ENCODE measurements at places on chromosomes 5 and 9.

DNA sequence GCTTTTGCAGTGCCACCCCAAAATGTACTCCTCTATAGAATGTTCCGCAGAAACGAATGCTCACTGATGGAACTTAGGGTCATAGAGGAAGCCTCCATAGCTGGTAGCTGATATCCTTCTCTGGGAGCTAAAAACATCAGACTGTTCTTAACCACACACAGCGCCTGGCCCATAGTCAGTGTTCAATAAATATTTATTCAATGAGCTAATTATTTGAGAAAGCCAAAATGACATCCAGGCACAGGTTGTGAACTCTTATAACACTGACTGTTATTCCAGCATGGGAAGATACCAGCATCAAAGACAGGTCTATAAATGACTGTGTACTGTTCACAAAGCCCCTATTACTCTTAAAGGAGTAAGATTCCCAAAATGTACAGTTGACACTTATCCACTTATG, 12.9 kb downstream of the GDF9 start:
- DNase-seq: no peak

GRCh38 chr5:43389679-43390329, 22.4 kb downstream of the CCL28 start:
- DNase-seq: peak; percentile 59

DNA sequence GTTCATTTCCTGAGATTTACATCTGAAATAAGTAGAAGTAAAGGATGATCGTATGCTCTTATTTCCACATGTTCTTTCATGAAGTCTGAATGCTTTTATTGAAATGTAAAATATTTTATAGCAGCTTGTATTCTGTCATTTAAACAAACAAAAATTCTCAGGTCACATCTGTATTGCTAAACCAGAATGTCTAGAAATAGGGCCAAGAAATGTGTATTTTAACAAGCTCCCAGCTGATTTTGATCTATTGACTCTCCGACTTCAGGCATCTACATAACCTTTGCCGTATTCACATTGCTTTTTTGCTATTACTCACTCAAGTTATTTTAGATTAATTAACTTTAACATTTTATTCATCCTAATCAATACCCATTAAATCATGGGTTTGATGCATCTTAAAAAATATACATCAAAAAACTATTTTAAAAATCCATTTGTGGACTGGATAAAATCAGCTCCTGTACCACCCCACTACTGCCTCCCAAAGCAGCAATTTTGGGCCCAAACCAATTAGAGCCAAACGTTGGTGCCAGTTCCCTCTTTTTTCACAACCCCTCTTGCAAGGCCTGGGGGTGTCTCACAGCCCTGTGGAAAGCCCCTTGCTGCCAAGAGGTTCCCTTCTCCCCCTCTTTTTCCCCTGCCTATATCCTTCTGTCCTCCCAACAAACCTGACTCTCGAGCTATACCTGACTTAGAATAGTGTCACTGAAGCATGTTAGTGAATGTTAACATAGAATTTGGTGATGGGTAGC, 34.5 kb downstream of the HAVCR1 start:
- DNase-seq: no peak

DNA sequence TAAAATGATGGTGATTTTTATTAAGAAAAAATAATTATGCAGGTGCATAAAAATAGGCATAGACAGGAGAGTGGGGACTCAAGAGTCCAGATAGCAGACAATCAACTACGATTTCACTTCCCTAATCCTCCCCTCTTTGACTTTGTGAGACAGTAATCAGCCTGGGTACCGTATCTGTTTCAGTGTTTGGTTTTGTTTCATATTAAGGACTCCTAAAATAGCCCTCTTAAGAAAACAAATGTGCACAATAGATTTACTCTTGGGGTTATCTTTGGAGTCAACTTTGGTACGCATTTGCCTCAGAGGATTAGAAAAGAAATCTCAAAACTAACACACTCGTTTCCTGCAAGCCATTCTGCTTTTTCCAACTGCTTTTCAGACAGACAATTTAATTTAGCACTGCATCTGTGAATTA, 96.3 kb downstream of the ZNF608 start:
- no peak for DNase-seq

GRCh38 chr5:159752622-159753275, 163.5 kb upstream of the ADRA1B start:
- DNase-seq: no peak

- DNase-seq: no peak
Measured at GRCh38 chr5:74275171-74275992, 365.1 kb downstream of the ENC1 start.

DNA sequence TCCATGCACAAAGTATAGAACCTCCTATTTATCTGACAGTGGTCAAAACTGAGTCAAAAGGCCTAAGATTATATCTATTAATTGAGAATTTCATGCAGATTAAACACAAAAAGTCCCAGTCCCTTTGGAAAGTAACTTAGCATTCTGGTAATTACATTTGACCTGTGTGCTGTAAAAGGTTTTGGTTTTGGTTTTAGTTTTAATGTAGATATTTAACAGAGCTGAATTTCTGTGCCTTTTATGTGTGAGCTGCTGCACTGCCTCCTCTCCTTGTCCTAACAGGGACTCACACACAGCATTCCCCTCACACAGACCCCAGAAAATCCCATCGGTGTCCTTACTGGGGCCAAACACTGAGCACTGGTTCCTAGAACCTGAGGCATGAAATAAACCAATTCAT, 31.0 kb upstream of the FSD1L start:
- no peak for DNase-seq

DNA sequence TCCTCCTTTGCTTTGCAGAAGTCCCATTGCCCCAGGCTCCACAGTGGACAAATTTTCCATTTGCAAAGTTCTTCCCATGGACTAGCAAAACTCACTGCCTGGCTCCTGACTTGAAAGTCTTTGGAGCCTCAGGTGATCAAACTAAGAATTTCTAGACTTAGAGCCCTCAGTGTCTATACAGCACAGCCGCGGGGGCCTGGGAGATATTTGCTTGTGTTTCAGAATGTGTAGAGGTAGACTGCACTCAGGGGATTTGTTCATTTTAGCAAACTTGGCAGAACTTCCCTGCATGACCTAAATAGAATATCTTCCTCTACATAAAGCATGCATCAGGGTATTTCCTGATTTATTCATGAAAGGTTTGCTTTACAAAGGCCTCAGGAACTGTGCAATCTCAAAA, 384.2 kb upstream of the ZNF462 start:
- no peak for DNase-seq

DNA sequence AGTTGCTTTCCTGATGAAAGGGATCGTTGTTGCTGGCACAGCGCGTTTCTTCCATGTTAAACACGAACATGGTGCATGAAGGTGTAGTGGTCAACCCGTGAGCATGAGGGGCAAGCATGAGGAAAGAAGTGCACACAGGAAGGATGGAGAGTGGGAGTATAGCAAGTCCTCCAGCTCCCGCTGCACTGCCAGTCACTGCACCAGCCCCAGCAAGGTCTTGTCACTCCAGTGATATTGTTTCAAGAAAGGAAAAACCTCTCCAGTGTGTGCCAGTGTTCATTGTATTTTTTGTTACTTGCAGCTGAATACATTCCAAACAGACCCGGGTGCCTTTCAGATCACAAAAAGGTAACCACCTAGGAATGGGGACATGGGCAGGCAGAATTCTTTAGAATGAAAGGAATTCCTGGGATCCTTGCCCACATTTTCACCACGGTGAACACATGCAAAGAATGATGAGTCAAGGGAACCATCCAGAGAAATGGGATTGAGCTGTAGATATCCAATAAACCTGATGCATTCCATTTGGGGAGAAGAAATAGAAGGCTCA, 186.3 kb downstream of the AOPEP start:
- DNase-seq: no peak

- DNase-seq: no peak
Measured at GRCh38 chr5:5658226-5658625, 235.7 kb downstream of the ICE1 start.

GRCh38 chr5:168301593-168302390, 10.3 kb downstream of the WWC1 start:
- DNase-seq: no peak

DNA sequence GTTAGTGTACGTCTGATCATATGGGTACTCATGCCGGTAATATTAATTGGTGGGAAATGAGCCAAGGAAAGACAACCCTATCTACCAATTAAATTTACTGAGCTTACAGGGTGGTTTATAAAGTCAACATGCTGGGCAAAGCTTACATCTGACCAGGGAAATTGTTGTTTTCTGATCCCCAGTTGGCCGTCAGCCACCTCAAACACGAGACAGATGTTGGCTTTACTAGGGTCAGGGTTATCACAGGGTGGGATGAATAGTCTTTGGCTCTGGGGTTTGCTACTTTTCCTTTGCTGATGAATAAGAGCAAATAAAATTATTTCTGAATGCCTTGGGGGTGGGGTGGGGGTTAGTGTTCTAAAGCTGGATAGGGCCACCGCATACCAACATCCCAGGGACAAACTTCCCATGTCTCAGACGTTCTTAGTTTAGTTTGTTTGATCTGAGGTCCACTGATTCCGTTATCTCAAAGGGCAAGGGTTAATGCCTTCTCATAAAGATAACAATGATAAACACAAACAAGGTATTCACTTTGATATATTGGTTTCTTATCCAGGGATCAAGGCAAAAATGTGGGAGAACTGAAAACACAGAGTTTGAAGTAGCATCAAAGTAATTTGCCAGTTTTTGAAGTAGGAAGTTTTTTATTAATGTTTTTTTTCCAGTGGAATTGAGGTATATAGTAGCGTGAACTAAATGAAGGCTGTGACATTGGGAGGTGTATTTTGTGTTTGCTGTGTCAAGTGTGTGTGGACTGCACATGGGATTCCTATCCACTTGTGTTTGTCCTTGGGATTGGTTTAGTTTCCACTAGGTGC, 109.1 kb upstream of the RPS23 start:
- DNase-seq: no peak

DNA sequence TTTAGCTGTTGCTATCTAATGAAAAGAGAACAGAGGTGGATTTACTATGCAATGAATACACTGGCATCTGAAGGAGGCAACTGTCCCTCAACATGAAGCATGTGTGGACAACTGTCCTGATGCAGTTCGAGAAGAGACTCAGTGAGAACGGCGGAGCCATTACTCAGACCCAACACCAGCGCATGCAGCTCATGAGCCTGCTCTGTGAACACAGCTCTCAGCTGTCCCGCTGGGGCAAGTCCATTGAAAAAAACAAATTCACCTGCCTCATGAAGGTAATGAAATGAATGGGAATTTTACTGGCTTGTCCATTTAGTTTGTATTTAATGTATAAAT, 78.8 kb downstream of the SPTLC1 start:
- no peak for DNase-seq
